Fibroblast of the conjunctiva (primary cell): ENCODE measurements at places on chromosomes 7 and 10.

DNA sequence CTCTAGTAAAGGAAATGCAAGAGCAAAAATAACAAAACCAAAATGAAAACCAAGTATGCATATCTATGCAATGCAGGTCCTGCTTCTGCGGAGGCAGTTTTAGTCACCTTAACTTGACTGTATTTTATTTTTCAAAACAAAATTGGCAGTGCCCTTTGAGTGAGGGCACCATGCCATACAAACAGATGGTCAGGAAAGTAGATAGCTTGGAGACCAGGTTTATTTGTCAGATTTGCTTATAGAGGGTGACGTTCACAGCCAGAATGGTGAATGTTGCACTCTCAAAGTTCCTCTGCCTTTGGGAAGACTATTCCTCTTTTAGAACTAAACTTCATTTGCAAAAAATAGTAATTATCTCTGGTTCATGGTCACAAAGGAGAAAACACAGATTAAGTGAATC, 801.9 kb downstream of the ANKRD7 start:
- no peak for DNase-seq

DNA sequence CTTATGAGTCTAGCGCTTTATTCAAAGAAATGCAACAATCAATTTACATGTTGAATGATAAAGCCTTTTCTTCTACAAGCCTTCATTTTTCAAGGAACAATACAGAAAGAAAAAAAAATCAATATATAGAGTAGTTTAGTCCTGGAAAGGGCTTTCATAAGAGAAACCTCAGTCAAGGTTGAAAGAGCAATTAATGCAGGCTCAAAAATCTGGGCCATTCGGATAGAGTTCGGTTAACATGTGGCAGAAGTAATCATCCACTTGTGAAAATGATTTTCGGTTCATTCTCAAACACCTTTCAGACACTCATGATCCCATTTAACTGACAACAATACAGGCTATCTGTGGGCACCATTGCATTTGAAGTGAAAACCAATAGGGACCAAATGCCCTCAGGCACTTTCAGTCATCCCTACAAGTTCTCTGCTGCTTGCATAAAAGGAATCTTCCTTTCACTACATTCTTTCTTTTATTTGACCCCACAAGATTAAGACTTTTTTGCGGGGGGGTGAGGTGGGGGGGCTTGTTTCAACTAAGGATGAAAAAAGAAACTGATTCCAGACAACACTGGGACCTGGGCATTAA, 177.9 kb downstream of the RNF133 start:
- no peak for DNase-seq

GRCh38 chr10:69818676-69819239, 17.1 kb downstream of the COL13A1 start:
- no peak for DNase-seq

DNA sequence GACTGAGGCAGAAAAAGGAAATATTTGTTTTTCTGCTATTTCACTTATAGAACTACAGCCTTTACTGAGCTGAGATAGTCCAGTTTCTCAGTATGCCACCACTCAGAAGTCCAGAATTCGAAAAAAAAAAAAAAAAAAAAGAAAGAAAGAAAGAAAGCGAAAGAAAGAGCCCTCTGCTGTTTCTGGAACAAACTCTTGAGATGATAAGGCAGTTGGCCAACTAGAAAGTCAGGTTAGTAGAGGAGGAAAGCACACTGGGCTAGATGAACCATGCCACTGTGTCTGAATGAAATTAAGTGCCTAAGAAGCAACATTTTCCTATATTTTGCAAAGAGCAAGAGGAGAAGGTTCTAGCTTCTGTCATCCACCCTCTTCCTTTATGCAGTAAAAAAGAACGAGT, 403.8 kb downstream of the SORCS3 start:
- DNase-seq, result no peak

GRCh38 chr7:140673063-140673773, 473 bp downstream of the ADCK2 start:
- DNase-seq, result no peak
